Nucleus accumbens (tissue), 56 donors: ENCODE measurements at places on chromosomes 13 and 19.

GRCh38 chr13:40874138-40874779 is 84.8 kb downstream of the SLC25A15 start:
- DNase-seq: no peak

GRCh38 chr13:42760951-42761350 is 20.4 kb upstream of the FAM216B start:
- no peak for DNase-seq

DNA sequence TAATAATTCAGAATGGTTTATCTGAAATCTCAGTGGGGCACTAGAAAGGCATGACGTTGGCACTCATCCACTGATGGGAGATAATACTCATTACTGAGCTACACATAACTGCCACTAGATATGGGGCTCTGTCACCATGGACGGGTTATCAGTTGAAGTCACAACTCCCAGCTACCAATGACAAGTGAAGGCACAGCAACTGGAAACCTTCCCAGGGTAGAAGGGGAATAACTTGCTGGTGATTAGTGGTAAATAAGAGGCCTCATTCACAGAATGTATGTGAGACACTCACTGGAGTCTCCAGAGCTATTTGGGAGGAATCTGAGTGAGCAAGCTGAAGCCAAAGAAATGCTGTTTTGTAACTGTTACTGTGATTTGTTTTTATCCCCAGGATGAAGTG is 249.6 kb downstream of the ENOX1 start:
- DNase-seq: no peak

DNA sequence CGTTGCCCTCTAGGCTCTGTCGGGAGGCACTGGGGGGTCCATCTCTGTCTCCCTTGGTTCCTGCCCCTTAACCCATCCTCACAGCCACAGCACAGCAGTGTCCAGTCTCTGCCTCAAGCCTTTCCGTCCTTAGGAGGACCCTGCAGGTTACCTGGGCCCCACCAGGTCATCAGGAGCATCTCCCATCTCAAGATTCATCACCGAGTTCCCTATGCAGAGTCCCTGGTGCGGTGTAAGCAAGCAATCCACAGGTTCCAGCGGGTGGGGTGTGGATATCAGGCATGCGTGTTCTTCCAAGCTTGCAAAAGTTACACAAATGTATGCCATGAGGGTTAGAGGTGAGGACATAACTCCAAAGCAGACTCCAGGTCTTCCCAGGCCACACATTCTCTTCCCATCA is 20.9 kb upstream of the GAS6 start:
- no peak for DNase-seq

GRCh38 chr13:21243045-21243897 is 66.8 kb downstream of the MRPL57 start:
- DNase-seq: no peak

- no peak for DNase-seq
Observed at GRCh38 chr13:38647312-38647711, 39.6 kb upstream of the FREM2 start.

GRCh38 chr13:88840085-88840484 is 1168.9 kb downstream of the SLITRK5 start:
- no peak for DNase-seq

DNA sequence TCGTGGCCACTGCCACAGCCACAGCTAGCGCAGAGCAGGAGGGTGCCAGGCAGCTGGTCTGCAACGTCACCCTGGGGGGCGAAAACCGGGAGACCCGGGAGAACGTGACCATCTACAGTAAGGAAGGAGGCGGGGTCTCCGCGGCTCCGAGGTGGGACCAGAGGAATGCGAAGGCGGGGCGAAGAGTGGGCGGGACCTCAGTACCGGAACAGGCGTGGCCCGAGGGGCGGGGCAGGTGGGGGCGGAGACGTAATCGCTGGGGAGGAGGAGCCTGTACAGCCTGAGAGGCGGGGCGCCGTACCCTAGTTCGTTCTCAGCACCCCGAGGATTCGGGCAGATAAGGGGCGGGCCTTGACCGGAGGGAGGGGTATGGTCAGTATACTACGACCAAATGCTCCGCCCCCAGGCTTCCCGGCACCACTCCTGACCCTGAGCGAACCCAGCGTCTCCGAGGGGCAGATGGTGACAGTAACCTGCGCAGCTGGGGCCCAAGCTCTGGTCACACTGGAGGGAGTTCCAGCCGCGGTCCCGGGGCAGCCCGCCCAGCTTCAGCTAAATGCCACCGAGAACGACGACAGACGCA is 2.5 kb downstream of the ICAM5 start:
- no peak for DNase-seq

DNA sequence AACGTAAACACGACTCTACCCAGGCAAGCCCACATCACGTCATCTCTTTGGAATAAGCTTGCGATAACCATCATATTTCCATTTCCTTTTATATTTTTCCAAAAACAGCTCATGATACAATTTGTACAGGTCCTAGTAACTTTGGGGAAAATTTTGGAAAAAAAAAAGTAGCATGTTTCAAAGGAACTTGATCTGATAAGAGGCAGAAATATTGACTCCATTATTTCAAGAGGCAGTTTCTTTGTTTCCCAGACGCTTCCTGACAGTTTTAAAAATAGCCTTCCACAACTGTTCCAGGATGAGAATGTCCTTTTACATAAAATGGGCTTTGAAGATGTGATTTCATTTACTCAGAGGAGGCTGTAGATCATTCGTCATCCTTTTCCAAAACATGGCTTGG is 23.1 kb downstream of the KLF2 start:
- no peak for DNase-seq

DNA sequence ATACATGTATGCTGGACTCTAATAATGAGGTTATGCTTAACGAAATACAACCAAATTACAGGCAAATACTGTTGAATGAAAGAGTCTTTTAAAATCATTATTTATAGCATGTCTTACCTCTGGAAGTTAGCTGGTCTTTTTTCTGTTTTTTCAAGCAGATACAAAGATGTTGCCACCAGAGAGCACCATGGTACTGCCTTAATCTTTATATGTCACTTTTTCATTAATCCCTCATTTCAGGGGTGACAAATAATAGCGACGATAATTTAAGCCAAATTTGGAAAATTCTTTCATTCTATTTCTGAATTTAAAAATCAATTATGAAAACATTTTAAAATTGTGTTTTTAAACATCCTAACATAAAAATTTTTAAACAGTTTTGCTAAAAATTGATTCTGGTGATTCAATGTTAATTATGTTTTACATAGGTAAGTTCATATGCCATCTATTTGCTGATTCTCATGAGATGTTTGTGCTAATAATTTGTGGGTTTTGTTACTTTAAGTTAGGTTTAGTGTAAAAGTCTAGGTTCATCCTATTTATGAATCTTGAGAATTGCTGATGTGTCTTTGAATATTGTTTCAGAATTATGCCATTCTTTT is 379.3 kb upstream of the SGCG start:
- DNase-seq: no peak

- DNase-seq: no peak
Observed at GRCh38 chr19:28694812-28695211, 518.1 kb downstream of the UQCRFS1 start.

DNA sequence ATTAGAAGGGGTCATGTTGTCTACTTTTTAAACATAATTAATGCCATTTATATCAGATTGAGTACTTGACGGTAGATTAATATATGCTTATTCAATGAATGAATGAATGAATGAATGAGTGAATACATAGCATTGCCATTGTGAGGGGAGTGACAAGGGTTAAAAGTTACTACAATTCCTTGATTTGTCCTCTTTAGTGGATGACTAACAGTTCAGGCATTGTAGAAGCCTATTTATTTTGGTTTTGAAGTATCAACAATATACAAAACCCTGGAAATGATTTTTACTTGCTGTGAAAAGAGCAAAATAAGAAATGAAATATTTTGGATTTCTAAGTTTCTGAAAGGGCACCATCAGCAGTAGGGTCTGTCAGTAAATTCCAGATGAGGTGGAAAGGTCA is 122.7 kb downstream of the CYSLTR2 start:
- no peak for DNase-seq

GRCh38 chr19:42394751-42395150 is 4.7 kb upstream of the CNFN start:
- no peak for DNase-seq
